ENCODE measurements at places on chromosomes 3 and 15.

DNA sequence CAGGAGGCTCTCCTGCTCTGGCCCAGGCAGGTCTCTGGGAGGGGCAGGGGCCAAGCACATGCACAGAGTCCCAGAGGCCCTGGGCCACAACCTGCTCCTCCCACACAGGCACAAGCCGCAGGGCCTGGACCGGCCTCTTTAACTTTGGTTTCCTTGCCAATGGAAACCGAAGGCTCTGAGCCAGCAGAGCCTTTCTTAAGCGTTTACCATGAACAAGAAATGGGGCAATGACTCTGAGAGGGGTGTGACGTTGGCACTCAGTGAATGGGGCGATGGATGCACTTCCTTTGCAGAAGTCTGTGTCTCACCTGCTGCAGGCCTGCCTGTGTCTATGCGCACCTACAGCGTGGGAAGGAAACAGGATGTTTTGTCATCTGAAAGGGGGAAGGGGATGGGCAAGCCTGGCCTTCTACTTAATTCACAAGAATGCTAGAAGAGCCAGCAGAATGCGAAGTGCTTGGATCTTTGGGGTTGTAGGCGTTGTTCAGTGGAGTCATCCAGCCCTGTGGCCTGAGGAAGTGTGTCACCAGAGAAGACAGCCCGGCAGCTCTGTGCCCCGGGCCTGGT lies 41.8 kb downstream of the IFT122 start:
- DNase-seq = no peak

GRCh38 chr15:43513550-43513949 lies 3.9 kb upstream of the MAP1A start:
- DNase-seq = no peak

- DNase-seq = no peak
Observed at GRCh38 chr3:150393745-150394144, 14.4 kb upstream of the TSC22D2 start.

DNA sequence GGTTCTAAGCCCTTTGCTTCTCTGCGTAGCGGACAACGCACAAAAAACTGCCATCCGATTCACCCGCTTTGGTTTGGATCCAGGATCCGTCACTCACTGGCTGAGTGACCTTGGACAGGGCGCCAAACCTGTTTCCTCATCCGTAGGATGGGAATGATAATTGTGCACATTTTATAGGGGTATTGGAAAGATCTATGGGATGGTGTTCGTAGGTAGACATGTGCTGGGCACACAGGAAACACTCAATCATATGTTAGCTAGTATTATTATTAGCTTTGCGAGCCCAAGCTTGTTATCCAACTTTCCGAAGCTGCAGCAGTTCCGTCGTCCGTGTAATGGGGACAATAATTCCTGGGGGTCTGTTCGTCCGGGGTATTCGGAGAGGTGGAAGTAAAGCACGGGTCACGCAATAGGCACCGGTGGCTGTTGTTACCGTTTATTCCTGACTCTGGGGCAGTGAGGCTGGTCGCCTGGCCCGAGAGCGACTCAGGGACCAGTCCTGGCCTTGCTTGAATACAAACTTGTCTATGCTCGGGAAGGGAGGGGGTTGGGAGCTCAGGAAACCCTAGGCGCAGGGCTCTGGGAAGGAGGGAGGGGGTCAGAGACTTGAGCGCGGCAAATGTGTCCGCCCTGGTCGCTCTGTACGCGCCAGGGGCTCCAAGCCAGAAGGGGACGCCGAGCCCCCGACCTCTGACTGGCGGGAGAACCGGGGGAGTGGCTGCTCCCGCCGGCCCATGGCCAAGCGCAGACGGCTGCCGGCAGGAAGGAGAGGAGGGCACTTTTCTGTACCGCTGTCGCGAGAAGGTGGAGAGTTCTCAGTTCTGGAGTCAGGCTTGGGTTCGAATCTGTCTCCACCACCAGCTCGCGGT lies 1.3 kb downstream of the SPSB4 start:
- DNase-seq = no peak

DNA sequence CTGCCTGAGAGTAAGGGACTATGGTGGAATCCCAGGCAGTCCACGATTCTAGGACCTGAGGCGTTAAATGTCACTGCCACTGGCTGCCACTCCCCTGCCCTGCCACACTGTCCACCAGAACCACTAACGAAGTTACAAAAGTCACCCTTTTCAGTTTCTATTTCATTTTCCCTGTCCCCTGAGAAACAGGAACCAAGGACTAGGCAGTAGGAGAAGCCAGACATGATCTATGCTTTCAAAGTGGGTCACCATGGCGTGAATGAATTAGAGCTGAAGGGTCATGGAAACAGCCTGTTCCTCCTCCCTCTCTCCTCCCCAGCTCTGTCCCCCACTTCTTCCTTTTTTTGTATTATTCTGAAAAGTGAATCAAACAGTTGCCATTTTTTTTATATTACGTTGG lies 9.1 kb upstream of the ADPRH start:
- DNase-seq = no peak

GRCh38 chr3:181791056-181791955 lies 79.6 kb downstream of the SOX2 start:
- DNase-seq = no peak

DNA sequence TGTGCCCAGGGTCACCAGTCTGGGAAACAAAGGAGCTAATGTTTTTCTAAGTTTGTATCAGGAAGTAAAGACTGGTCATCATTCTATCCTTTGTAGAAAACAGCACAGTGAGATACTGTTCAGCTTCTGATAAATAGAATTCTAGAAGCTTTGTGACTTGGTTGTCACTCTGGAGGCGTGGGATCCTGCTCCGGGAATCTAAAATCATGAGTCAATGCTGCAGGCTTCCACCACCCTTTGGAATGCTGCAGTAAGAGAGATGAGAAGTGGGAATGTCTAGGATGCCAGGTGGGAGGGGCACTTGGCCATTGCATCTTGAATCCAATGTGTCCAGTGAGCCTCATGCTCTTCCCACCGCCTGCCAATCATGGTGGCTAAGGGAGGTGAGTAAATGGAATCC lies 40.9 kb downstream of the SAMMSON start:
- DNase-seq = no peak

DNA sequence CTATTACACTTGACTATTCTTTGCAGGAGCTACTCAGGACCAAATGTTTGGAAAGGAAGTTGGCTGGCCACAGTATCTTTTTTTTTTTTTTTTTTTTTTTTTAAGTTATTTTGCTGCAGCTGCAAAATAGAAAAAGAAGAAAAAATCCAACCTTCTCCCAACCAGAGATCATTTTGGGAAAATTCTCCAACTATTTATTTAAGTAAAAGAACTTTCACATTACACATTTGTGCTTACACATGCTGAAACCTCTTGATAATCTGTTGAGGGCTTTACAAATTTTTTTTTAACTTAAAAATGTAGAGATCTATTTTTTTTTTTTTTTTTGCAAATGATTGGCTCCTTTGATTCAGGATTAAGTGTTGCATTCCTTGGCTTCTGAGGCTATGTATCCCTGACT lies 148.0 kb downstream of the POLR2M start:
- no peak for DNase-seq

DNA sequence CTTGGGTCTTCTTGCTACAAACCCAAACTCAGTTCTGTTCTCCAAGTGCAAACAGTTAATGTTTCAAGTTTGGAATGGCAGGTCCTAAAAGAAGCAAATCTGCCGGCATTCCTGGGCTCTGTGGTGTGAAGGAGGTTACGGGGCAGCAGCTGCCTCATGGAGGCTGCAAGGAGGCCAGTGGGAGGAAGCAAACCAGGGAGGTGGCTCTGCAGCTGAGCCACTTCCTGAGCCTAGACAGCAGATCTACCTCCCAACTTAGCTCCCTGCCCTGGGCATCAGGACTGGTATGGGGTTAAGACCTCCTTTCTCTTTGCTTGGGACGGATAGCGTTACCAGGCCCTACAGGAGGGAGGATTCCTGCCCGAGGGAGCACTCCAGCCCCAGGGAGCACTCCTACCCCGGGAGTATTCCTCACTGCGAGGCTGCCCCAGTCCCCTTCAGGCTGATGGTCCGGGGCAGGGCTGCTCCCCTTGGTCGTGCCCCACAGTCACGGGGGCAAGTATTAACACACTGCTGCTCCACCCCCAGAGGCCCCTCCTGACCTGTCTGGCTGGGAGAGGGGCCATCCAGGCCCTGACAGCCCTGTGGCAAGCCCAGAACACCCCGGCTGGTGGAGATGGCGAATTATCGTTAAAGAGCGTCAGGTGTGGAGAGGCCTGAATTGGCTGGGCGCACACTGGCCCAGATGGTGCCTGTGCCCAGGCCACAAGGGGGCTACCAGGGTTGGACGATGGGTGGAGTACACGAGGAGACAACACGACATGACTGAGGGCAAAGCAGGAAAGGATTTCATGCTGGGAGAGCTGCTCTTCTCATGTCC lies 129.9 kb downstream of the ATP10A start:
- DNase-seq = no peak

DNA sequence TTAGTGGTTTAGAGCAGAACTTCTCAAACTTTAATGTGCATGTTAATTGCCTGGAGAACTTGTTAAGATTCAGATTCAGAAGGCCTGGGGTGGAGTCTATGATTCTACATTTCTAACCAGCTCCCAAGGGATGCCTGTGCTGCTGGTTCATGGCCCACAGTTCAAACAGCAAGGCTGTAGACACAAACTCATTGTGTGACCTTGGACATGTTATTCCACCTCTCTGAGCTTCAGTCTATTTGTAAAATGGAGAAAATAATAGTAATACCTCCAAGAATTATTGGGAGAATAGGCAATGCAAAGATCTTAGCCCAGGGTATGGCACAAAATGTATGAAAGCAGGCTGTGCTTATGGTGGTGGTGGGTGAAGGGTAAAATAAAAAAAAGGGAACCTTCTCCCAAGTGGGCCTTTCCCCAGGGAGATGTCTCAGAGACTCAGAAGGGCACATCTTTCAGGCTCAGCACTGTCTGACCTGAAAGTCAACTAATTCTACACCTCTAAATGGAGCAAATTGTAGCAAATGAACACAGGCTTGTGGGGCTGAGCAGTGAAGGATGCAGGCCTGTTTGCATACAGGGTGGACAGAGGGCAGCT lies 176.0 kb upstream of the TRIM42 start:
- no peak for DNase-seq

- no peak for DNase-seq
Observed at GRCh38 chr3:127459891-127460290, 130.6 kb downstream of the TPRA1 start.

DNA sequence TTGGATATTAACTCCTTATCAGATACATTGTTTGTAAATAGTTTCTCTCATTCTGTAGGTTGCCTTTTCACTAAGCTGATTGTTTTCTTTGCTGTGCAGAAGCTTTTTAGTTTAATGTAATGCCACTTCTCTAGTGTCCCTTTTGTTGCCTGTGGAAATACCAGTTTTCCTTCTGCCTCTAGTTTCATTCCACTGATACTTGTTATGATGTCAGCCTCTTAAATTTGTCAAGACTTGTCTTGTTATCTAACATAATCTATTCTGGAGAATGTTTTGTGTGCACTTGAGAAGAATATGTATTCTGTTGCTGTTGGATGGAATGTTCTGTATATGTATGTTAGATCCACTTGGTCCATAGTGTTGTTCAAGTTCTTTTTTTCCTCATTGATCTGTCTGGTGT lies 18.0 kb upstream of the CEP152 start:
- DNase-seq = no peak

- no peak for DNase-seq
Observed at GRCh38 chr3:51773529-51774056, 5.4 kb downstream of the IQCF6 start.

GRCh38 chr15:87662575-87662974 lies 594.0 kb downstream of the NTRK3 start:
- DNase-seq = no peak

DNA sequence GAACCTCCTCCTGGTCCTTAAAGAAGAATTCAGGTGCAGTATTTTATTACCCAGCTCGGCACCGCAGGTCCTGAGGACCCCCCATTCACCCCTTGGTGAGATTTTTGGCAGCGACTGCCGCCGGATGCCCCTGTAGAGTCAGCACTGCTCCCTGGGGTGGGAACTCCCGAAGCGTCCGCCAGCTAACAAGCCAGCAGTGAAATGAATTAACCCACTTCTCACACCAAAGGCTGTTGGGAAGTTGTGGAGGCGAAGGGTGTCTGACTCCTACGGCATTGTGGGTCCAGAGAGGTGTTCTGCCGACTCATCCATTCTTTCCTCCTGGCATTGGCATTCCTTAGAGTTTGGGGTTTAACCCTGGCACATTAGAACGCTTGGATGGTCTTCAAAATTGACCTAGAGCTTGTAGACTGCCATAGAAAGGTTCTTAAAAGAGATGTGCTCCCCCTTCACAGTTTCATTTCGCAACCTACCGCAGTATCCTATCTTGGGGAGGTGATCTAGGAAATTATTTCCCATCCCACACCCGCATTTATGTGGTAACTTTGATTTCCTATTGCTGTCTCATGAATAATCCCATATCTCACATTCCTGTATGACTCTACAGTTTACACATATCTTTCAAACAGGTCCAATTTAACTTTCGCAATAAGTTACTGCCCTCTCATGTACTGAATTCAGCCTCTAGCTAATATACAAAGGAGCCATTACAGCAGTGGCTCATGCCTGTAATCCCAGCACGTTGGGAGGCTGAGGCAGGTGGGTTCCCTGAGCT lies 879 bp upstream of the EIF5A2 start:
- no peak for DNase-seq

DNA sequence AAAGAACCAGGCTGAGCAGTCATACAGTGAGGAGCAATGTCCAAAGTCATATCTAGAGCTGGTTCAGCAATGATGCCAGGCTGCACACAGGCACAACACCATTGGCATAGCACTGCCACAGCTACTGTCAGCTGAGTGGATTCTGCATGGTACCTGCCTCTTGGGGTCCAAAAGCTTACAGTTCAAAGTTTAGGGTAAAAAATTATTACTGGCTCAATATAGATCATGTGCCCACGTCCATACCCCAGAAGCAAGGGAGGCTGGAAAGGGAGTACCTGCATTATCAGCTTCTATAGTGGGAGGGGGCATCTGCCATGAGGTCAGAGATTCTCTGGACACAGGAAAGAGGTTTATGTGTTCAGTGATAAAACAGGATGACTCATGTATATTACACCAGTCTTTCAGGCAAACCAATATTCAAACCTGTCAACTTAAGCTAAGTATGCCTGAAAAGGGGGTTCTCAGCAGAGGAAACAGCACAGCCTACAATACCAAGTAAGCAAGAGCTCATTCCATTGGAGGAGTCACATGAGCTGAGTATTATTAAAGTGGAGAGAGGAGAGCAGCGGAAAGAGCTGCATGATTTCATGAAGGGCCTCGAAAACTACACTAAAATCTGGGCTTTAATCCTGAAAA lies 99.0 kb downstream of the ANO10 start:
- no peak for DNase-seq

DNA sequence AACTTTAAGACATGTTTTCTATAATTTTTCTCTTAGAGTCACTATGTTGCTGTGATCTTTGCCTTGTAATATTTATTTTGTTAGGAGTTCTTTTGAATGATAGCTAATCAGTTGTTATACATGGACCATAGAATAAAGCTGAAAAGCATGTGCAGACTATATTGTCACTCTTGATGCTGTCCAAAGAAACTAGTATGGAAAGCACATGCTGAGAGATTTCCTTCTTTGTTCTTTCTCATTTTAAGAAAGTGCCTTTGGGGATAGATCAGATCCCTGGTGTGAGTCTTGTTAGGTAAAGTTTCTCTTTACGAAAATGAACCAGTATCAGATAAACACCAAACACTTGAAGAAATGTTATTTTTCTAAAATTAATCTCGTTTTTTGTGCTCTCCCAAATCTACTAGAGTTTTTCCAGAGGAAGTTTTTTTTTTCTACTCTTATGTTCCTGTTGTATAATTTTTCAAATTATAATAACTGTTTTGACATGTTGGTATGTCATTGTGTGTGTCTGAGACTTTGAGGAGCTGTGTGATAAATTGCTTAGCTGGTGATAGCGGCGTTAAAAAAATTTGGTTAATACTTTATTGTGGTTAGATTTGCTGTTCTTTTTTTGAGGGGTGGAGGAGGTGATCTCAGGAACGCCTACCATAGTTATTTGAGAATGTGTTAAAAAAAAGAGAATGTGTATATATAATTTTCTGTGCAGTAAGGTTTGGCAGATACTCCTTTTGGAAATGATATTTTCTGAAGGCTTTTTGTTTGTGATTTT lies 2.2 kb downstream of the PIAS1 start:
- no peak for DNase-seq

All from caudate nucleus (tissue), 63 donors.